Activated CD4-positive, CD25-positive, alpha-beta regulatory T cell (primary cell): ENCODE measurements at places on chromosomes 13 and 19.

DNA sequence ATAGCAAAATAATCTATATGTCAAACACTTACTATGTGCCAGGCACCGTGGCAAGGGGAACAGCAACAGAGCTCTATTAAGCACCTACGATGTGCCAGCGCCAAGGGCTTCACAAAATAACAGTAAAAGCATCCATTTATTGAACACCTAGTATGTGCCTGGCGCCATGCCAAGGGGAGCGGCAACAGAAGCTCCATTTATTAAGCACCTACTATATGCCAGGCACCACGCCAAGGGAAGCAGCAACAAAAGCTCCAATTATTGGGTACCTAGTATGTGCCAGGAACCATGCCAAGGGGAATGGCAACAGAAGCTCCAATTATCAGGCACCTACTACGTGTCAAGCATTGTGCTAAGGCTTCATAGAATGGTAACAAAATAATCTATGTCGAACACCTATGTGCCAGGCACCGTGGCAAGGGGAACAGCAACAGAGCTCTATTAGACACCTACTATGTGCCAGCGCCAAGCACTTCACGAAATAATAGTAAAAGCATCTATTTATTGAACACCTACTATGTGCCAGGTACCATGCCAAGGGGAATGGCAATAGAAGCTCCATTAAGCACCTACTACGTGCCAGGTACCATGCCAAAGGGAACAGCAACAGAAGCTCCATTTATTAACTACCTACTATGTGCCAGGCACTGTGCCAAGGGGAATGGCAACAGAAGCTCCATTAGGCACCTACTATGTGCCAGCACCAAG is 107.7 kb downstream of the PTPRS start:
- DNase-seq, result no peak

- no peak for DNase-seq
Observed at GRCh38 chr19:50266896-50267295, 62.3 kb downstream of the KCNC3 start.

DNA sequence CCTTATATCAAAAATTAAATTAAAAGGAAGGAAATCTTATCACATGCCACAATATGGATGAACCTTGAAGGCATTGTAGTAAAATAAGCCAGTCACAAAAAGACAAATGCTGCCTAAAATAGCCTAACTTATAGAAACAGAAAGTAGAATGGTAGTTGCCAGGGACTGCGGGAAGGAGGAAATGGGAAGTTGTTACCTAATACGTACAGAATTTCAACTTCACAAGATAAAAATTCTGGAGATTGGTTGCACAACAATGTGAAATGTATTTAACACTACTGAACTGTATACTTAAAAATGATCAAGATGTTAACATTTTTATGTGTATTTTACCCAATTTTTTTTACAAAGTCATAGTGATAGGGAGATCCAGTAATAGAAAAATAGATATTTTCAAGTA is 10.2 kb upstream of the N4BP2L2 start:
- DNase-seq, result no peak

DNA sequence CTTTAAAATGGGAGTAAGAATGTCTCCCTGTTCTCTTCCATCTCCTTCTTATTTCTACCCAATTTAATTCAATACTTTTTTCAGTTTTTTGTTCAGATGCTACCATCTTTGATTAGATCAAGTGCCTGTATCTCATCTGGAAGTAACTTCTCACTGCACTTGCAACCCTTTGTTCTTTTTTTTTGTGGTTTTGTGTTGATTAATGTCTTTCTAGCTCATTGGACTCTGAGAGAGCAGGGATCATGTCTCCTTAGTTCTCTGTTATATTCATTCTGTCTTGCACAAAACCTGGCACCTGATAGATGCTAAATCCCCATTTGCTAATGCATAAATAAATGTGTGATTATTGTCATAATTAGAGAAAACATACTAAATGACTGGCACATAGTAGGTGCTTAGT is 834 bp upstream of the ITGBL1 start:
- no peak for DNase-seq

GRCh38 chr13:82294226-82294625 is 1588.0 kb downstream of the SLITRK1 start:
- DNase-seq, result no peak

- DNase-seq, result no peak
Observed at GRCh38 chr13:97327086-97327485, 105.0 kb downstream of the MBNL2 start.

- no peak for DNase-seq
Observed at GRCh38 chr19:6590827-6591319, at the start of gene CD70. Gene CD70 (minus strand): TSS chr19:6591150. CDS start chr19:6591002, 148 bp downstream.

- DNase-seq, result no peak
Observed at GRCh38 chr13:59303433-59303832, 860.3 kb downstream of the DIAPH3 start.

GRCh38 chr13:43289470-43290255 is 266.3 kb downstream of the DNAJC15 start:
- DNase-seq, result no peak

GRCh38 chr19:5407356-5407755 is 47.9 kb upstream of the ZNRF4 start:
- DNase-seq, result no peak

GRCh38 chr19:1161716-1162115 is 12.4 kb downstream of the SBNO2 start:
- no peak for DNase-seq

DNA sequence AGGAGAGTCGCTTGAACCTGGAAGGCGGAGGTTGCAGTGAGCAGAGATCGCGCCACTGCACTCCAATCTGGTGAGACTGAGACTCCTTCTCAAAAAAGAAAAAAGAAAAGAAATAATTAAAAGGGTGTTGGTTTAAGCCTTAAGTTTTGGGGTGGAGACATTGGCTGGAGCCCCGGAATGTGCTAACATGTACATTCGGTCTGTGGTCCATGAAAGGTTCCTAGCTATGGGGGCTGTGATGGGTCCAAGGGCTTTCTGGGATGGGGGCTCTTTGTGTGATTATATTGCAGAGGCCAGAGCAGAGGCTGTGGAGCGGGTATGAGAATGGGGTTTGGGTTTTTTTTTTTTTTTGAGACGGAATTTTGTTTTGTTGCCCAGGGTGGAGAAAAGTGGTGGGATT is 14.4 kb downstream of the NFKBID start:
- no peak for DNase-seq

DNA sequence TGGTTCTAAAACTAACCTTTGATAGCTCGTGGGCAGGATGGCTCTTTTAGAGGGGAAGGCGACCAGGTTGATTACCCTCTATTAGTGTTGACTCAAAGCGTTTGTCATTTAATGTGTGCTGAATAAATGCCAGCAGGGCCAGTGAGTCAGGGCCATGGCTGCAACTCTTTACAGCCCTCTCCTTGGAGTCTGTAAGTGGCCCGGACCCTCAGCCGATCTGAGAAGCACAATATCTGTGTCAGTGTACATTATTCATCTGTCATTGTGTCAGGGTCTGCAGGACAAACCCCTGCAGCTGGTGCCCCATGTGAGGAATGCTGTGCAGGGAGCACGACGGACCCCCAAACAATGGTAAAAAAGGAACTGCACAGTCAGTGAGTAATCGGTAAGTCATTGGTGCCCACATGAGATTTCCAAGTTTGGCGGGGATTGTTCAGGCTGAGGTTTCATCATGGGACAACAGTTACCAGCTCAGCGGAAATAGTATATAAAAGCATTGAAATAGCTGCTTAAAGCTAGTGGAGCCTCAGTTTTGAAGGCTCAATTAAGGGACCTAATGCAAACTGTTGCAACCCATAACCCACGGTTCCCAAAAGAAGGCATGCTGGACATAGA is 139.1 kb downstream of the ZNF675 start:
- DNase-seq, result no peak

GRCh38 chr13:86681223-86681622 is 882.0 kb upstream of the SLITRK6 start:
- DNase-seq, result no peak
